ENCODE measurements at places on chromosomes 13 and 19.
A peak's percentile ranks its signal among the peaks of the same experiment; 100 is the strongest.

DNA sequence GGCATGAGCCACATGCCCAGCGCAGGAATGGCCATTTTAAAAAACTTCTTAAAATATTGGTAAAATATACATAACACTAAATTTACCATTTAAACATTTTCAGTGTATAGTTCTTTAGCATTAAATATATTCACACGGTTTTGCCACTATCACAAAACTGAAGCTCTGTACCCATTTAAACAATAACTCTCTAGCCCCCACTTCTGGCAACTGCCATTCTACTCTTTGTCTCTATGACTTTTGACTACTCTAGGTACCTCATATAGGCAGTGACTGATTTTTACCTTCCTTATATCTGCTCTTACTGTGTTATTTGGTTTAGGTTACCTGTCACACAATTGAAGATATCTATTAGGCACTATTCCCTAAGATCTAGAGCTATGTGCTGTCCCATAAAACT lies 2.3 kb upstream of the KBTBD7 start:
- no peak for DNase-seq

GRCh38 chr19:51688671-51689571 lies 4.2 kb upstream of the SPACA6 start:
- peak; percentile 90 for DNase-seq

- DNase-seq: no peak
Measured at GRCh38 chr13:110103026-110103425, 203.9 kb downstream of the COL4A1 start.

- DNase-seq: no peak
Measured at GRCh38 chr19:19630426-19630825, 2.4 kb upstream of the LPAR2 start.

DNA sequence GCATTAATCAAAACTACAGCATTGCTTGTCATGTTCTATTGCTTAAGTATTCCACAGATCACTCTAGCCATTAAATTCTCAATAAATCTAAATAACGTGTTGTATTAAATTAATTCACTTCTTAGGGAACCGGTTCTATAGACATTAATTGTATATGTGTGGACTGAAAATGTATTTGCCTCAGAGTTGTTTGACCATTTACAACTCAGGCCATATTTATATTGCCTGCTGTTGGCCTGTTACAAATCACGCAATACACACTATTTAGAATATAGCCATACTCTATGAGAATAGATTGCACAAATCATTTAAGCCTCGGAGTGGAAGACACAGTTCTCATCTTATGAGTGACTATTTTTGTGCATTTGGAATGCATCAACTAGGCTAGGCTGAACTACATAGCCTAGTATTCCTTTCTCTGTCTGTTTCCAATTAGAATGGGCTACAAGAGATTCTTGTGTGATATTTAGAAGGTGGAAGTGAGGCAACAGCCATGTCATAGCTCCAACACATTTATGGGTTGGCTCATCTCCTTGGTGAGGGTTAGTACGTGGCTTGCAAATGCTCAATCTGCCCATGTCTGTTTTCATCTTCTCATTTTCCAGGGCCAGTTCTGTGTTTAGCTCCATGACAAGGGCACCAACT lies 1116.1 kb downstream of the PCDH9 start:
- DNase-seq: peak; percentile 2

GRCh38 chr13:75739244-75739868 lies 103.2 kb downstream of the LMO7 start:
- no peak for DNase-seq

All from SK-N-SH (cell line).